Activated T-cell treated with anti-CD3 and anti-CD28 coated beads, Interleukin-2, amount 50 U/mL, for 24 hours (primary cell): ENCODE measurements at places on chromosomes 3 and 15.

- no peak for DNase-seq
These were observed 89.5 kb upstream of the ZBED2 start for GRCh38 chr3:111684640-111685039.

- no peak for DNase-seq
These were observed 54.5 kb upstream of the GATA2 start for GRCh38 chr3:128547368-128547987.

- DNase-seq = no peak
These were observed 90.6 kb downstream of the ABI3BP start for GRCh38 chr3:100902572-100902971.

DNA sequence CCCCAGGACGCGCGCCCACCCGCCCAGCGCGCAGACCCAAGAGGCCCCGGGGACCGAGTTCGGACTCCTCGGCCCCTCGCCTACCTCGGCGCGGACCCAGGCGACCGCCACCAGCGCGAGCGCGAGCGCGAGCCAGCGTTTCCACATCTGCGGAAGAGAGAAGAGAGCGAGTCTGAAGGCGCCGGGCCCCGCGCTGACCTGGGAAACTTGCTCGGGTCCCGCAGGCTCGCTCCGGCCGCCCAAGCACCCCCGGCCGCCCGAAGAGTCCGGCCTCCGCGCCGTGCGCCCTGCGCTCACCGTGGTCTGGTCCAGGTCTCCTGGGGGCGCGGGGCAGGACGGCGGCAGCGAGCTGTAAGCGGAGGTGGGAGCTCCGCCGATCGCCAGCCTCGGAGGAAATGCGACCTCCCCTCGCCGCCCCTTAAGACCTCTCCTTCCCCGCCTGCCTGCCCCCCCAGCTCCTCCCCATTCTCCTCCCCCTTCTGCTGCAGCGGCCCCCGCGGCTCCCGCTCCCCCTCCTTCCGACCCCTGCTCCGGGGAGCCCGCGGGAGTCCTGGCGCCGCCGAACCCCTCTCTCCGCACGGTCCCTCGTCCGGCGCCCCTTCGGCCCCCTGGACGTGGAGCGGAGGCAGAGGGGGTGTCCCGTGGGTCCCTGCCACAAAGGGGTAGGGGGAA lies at the start of gene FSTL1:
Gene FSTL1, minus strand, starts transcription at position 393 of the 672 bp plus-strand sequence. Its CDS starts 246 bp downstream, at position 147.
- DNase-seq = peak; percentile 38

DNA sequence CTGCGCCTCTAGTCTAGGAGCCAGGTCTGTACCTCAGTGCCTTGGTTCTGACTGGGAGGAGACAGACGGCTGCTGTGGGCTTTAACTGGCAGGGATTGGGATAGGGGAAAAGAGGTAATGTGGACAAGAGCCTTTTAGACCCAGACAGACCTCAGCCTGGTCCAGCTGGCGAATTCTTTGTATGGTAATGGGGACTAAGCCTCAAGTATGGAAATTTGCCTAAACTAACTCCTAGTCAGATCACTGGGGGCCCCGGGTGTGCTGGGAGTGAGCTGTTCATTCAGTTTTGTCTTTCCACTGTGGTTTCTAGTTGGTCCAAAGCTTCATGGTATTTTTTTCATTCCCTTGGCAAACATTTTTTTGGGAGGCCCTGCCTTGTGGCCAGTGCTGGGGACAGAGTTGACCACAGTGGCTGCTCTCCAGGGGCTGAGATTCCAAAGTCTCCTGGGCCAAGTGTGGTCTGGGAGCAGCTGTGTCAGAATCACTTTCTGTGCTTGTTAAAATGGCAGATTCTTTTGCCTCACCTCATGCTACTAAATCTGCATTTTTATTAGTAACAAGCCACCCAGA lies 261.4 kb upstream of the C2CD4B start:
- no peak for DNase-seq

DNA sequence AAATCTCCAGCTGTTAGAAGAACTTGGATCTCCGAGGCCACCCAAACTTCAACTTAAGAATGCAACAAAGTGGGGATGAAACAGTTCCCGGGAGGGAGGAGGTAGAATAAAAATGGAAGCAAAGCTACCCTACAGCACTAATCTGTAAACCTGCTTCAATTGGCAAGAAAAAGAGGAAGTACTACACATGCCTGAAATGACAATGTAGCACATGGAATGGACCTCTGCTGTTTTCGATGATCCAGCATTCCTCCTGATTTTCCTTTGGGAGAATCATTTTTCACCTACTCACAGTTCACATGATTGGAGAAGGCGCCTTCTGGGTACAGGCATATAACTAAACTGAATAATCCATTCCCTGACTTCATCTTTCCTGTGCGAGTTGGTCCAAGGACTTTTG lies 1081.5 kb downstream of the FHIT start:
- no peak for DNase-seq

DNA sequence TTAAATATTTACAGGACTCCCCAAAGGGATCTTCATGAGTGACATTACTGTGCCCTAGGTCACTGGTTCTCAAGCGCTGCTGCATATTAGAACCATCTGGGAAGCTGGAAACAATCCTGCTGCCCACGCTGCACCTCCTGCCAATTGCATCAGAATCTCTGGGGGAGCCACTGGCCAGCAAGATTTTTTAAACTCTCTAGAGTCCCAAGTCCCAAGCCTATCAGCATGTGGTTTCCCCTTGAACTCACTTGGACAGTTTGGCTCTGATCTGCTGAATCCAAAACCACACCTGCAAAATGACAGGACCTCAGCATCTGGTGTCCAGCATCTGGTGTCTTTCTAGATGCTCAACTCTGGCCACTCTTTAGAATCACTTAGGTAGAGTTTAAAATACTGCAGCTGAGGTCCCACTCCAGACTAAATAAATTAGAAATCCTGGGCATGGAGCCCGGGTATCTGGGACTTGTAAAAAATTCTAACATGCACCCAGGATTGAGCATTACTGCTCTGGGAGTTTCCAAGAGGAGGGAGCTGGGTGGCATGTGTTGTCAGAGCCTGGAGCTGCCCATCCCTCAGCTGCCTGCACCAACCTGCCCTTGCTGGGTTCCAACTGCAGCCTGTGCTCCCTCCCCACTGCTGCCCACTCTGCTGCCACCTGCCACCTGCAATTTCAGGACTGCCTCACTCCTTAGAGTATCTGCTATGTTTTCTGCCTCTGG lies 311.3 kb downstream of the SLC9A9 start:
- DNase-seq = no peak

DNA sequence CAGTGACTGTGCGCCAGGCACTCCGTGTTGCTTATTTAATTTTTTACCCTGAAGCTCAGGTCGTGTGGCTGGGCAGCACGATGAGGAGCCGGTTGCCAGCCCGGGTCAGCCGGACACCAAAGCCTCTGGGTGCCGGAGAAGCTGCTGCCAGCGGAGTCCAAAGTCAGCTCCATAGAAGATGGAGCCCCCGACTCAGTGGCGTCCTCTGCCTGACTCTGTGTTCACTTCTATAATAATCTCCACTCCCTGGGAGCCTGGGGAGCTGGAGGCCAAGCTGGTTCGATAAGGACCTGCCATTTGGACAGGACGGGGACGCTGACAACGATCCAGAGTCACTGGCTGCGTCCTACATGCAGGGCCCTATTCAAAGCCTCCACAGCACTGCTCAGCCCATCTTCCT lies 78.6 kb downstream of the VGLL4 start:
- DNase-seq = no peak

DNA sequence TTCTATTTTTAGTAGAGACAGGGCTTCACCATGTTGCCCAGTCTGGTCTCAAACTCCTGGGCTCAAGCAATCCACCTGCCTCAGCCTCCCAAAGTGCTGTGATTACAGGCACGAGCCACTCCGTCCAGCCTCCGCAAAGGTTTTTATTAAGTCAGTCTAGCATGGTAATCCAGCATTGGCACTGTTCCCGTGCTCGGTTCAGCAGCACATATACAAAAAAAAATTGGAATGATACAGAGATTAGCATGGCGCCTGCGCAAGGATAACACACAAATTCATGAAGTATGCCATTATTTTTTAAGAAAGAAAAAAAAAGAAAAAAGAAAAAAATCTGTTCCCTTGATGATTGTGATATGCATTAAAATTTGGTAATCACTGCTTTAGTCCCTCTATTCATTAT lies 8.5 kb downstream of the CKMT1A start:
- no peak for DNase-seq

- DNase-seq = no peak
These were observed 16.0 kb downstream of the TKT start for GRCh38 chr3:53239800-53240199.

GRCh38 chr3:183911763-183912506 lies 27.3 kb upstream of the PARL start:
- no peak for DNase-seq

GRCh38 chr3:86968244-86968932 lies 22.6 kb downstream of the VGLL3 start:
- no peak for DNase-seq

DNA sequence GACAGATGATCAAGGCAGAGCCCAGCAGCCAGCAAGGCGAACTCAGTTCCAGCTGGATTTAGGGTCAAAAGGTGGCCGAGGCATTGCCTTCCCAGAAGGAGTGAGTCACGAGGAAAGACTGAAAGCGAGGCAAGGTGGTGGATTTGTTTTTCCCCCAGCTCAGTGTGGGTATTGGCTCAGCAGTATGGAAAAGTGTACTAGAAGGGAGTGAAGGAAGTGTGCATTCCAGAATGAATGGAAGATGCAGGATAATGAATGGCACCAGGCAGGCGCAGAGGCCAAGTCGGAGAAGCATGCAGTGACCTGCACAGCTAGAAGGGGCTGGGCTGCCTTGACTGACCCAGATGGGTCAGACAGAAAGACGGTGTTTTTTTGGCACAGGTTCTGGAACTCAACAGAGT lies 46.3 kb downstream of the FOXP1 start:
- no peak for DNase-seq

GRCh38 chr3:178300441-178300959 lies 235.7 kb upstream of the KCNMB2 start:
- DNase-seq = no peak

DNA sequence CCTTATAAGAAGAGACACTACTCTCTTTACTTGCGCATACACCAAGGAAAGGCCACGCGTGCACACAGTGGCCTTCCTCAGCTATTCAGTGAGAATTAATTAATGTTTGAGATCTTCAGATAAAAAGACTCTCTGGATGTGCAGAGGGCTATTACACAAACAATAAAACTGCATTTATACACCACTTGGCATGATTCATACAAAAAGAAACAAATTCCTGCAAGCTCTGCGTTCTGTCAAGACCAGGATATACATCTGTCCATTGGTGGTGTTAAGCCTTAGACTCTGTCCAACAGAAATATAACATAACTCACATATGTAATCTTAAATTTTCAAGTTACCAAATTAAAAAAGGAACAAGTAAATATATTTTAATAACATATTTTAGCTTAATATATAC lies 55.2 kb upstream of the TSC22D2 start:
- no peak for DNase-seq

- no peak for DNase-seq
These were observed 340.4 kb upstream of the KCNMB2 start for GRCh38 chr3:178195824-178196223.

GRCh38 chr3:85835857-85836440 lies 877.2 kb downstream of the CADM2 start:
- no peak for DNase-seq

GRCh38 chr15:67820992-67821783 lies 4.1 kb upstream of the SKOR1 start:
- DNase-seq = peak; percentile 54

GRCh38 chr3:145892869-145893268 lies 268.1 kb downstream of the PLOD2 start:
- no peak for DNase-seq

GRCh38 chr3:52222319-52223221 lies 2.9 kb downstream of the TLR9 start:
- no peak for DNase-seq

DNA sequence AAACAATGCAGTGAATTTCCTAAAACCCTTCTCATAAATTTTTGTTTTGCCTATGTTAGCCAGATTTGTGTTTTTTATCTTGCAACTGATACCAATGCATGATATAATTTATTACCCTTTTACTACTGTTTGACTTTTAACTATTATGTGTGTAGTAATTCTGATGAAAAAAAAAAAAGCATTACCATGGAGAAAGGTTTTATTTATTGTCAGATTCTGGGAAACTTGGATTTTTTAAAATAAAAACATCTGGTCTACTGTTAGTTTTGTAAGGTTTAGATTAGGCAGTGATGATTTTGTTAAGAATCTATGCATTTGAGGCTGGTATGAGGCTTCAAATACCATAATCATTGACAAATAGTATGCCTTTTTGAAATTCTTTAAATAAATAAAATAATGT lies 470.4 kb upstream of the ROBO1 start:
- DNase-seq = no peak

GRCh38 chr3:13474776-13475303 lies 5.3 kb upstream of the HDAC11 start:
- no peak for DNase-seq

DNA sequence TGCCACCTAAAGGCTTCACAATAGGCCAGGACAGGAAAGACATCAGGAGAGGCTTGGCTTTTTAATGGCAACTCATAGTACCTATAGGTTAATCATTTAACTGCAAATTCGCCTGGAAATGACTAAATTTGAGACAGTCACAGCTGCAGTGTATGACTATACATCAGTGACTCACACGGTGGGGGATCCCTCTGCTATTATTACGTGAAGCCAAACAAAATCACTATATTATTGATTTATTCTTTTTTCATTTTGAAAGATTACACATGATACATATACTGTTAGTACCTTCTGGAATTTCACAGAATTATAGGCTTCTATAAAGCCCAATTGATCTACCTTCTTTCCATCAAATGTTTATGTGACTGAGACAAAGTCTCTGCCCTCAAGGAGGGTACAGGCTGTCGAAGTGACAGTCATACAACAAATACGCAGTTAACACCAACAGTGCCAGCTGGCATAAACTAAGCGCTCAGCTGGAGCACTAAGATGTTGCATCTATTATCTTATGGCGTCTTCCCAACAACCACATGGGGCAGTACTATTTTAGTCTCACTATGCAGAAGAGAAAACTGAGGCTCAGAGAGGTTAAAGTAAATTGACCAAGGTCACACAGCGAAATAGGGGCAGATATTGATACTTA lies 82.0 kb upstream of the LMOD3 start:
- no peak for DNase-seq

- no peak for DNase-seq
These were observed 207.4 kb upstream of the MME start for GRCh38 chr3:154872696-154873095.

GRCh38 chr15:58669108-58669507 lies 80.4 kb downstream of the ADAM10 start:
- no peak for DNase-seq

DNA sequence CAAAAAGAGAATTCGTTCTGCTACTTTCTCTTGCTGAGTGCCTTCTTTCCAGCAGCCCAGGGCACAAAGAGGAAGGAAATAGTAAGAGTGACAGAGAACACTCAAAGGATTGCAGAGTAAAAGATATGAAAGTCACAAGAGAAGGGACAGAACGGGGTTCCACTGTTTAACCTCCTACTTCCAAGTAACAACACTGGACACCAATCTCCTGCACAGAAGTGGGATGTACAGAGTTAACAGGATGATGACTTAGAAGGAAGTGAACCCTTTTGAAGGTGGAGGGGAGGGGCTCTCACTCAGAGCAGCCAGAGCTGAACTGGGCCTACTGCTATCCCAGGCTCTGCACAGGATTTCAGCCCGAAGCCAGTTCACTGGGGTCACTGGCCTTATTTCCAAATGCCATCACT lies 130.1 kb upstream of the PRICKLE2 start:
- no peak for DNase-seq
